Activated T-helper 1 cell treated with anti-CD3 and anti-CD28 coated beads, Interleukin-12 subunit alpha, Interleukin-12 subunit beta, Interleukin-2, Interleukin-4 antibody, amounts not matched to agents 30 ng/mL and 10 ng/mL and 1 ng/mL, durations not matched to agents 14 hours and 24 hours and 36 hours (primary cell): ENCODE measurements at places on chromosomes 5 and 9. TPM values are rescaled to one million over a fixed set of nuclear protein-coding genes. Genes with fewer than 3 reads are reported as not detected.

The KDM3B gene
- total RNA-seq: 55.0 and 59.3 TPM in 2 replicates

The GNG10 gene
- 30.7 and 35.4 TPM in 2 replicates for total RNA-seq

The C9orf85 gene
- total RNA-seq: 9.3 and 9.8 TPM in 2 replicates

The ZNF618 gene
- total RNA-seq: 0.07 and 0.16 TPM in 2 replicates

The ZNG1F gene
- 11.0 and 12.6 TPM in 2 replicates for total RNA-seq

The ZNF300 gene
- 0.56 and 0.57 TPM in 2 replicates for total RNA-seq

The IFNA2 gene
- not detected in 2 replicates for total RNA-seq

The FAM81B gene
- total RNA-seq: not detected in 2 replicates

GRCh38 chr5:5777013-5777412, 354.5 kb downstream of the ICE1 start:
- no peak overlapping the region for H3K4me3 ChIP-seq
- H3K27me3 ChIP-seq: no peaks in the 10 kb centered on the region
- H3K36me3 ChIP-seq: no peaks in the 10 kb centered on the region
- no peak overlapping the region for H3K27ac ChIP-seq

- peaks cover 6% of the 10 kb centered on the region for H3K27me3 ChIP-seq
- no peaks in the 10 kb centered on the region for H3K36me3 ChIP-seq
- no peak overlapping the region for H3K27ac ChIP-seq
These were observed 154.2 kb upstream of the TSLP start for GRCh38 chr5:110917161-110917875.

DNA sequence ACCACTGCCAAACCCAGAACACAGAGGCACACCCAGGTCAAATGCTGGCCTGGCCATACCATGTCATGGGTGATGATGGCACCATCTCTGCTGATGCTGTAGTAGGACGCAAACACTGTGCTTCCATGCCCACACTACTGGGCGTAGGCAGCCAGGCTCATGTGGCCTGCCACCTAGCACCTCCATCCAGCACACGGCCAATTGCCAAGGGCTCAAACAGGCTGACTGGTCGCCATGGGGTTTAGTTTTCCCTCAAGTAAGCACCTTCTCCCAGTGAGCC, 39.4 kb downstream of the BICD2 start:
- H3K27me3 ChIP-seq: no peaks in the 10 kb centered on the region
- H3K27ac ChIP-seq: no peak overlapping the region
- peaks cover 13% of the 10 kb centered on the region for H3K4me1 ChIP-seq
- H3K4me3 ChIP-seq: no peak overlapping the region
- H3K36me3 ChIP-seq: peaks cover 7% of the 10 kb centered on the region

GRCh38 chr5:172450861-172451695, 3.2 kb downstream of the SH3PXD2B start:
- H3K4me3 ChIP-seq: no peak overlapping the region
- H3K4me1 ChIP-seq: peaks cover 6% of the 10 kb centered on the region

DNA sequence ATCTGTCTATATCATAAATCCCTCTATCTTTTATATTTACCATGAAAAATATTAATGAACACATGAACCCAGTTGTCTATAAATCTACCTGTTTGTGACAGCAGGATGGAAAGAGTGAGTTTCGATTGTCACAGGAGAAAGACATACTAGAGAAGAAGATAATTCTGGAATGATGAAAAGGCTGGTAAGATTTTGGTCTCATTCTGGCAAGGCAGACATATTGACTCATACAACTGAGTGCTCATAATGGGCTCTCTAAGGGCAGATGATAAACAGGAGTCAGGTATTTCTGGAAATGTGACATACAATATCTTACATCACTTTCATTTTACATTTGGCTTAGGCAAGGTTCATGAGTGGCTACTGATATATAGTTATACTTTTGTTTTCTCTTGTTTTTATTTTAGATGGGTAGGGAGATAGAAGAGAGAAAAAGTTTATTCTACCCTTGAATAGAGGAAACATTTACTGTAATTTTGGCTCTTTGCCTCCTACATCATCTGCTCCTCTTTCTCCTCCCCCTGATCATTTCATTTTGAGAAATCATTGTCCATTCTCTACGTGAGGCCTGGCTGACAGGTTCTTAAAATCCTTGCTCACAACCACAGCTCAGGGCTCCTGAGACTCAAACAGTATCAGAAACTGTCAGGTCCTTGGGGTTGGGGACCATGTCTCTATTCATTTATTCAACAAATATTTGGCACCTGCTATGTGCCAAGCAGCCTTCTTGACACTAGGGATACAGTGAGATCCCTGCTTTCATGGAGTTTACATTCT, 14.4 kb downstream of the ELOVL7 start:
- H3K36me3 ChIP-seq: no peaks in the 10 kb centered on the region
- DNase-seq: no peak
- peak overlapping the region; percentile 9 for H3K27ac ChIP-seq
- no peak overlapping the region for H3K4me3 ChIP-seq

GRCh38 chr9:130453487-130453886, 8.7 kb downstream of the ASS1 start:
- peaks cover 3% of the 10 kb centered on the region for H3K27me3 ChIP-seq
- H3K36me3 ChIP-seq: no peaks in the 10 kb centered on the region
- H3K27ac ChIP-seq: no peak overlapping the region
- no peak overlapping the region for H3K4me3 ChIP-seq
- peaks cover 7% of the 10 kb centered on the region for H3K4me1 ChIP-seq

GRCh38 chr5:158050421-158050820, 191.5 kb upstream of the CLINT1 start:
- H3K36me3 ChIP-seq: no peaks in the 10 kb centered on the region
- no peaks in the 10 kb centered on the region for H3K4me1 ChIP-seq
- H3K27me3 ChIP-seq: peaks cover 8% of the 10 kb centered on the region
- no peak overlapping the region for H3K27ac ChIP-seq
- no peak for DNase-seq
- no peak overlapping the region for H3K4me3 ChIP-seq

- H3K27me3 ChIP-seq: peaks cover 3% of the 10 kb centered on the region
- no peak for DNase-seq
- H3K36me3 ChIP-seq: no peaks in the 10 kb centered on the region
- H3K4me1 ChIP-seq: no peaks in the 10 kb centered on the region
- H3K27ac ChIP-seq: no peak overlapping the region
These were observed 77.5 kb upstream of the PANK3 start for GRCh38 chr5:168656633-168657032.

DNA sequence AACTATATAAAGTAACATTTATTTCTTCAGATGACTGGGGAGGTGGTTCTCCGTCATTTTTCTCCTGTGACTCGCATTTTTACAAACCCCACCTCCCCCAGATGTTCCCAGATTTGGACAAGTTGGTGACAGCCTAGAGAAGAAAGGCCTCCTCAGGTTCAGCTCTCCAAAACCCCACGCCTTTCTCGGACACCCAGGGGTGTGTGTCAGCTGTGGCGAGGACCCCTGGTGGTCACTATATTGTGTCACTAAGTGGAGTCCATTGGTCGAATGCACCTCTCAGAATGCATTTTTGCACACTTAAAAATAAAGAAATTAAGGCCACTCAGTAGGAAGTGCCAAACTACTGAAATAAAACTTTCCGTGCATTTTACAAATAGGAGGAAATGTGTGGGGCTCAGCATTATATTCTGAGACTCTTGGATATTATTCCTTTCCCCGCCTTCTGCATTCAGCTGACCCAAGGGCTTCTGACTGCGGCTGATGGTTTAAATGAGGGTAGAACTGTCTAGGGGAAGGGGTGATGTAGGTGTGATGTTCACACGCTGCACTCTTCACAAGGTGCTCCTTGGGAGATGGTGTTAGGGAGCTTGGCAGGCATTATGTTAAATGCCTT, 47.6 kb downstream of the ACO1 start:
- H3K4me1 ChIP-seq: peaks cover 6% of the 10 kb centered on the region
- no peak for DNase-seq
- H3K27me3 ChIP-seq: no peaks in the 10 kb centered on the region

- peaks cover under 1% of the 10 kb centered on the region for H3K27me3 ChIP-seq
- H3K4me3 ChIP-seq: no peak overlapping the region
These were observed 10.7 kb upstream of the STK32A start for GRCh38 chr5:147223948-147224791.

DNA sequence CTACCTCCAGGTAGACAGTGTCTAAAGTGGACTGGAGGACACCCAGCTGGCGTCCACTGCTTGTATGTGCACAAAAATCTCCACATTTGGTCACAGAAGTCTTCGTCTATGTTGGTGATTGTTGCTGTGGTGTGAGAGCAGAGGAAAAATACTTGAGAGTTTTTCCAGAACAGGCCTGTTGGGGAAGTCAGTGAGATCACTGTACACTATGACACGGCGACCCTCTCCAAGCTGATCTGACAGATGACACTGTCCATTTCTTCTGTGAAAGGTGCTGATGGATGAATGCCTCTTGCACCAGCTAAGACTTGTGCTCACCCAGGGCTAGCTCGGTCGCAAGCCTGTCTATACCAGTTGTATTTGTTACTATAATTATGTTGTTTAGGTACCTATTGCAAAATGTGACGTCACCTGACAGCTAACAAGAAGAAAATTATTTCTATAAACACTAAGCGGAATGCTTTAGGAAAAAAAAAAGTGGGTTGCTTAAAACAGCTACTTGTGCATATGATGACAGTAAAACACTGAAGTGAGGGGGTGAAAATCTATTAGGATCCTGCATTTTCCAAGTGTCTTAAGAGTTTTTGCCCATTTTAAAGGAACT, 142.3 kb downstream of the ROR2 start:
- peaks cover 8% of the 10 kb centered on the region for H3K4me1 ChIP-seq
- no peak overlapping the region for H3K27ac ChIP-seq
- H3K4me3 ChIP-seq: no peak overlapping the region

- H3K4me3 ChIP-seq: no peak overlapping the region
- no peak overlapping the region for H3K27ac ChIP-seq
- H3K36me3 ChIP-seq: no peaks in the 10 kb centered on the region
These were observed 132.7 kb downstream of the PDE4D start for GRCh38 chr5:59760785-59761348.

GRCh38 chr5:180284149-180284548, 7.7 kb downstream of the MAPK9 start:
- H3K4me3 ChIP-seq: no peak overlapping the region
- no peaks in the 10 kb centered on the region for H3K27me3 ChIP-seq
